GM12878 (cell line): ENCODE measurements at places on chromosomes 3 and 15. TPM values are rescaled to one million over a fixed set of nuclear protein-coding genes. Genes with fewer than 3 reads are reported as not detected.

The PCNP gene
- 127 and 129 TPM in 2 replicates for total RNA-seq

The EOMES gene
- total RNA-seq, result 5.5 and 6.1 TPM in 2 replicates

The SPINK8 gene
- not detected in 2 replicates for total RNA-seq

The KAT2B gene
- 11.5 and 14.3 TPM in 2 replicates for total RNA-seq

The DENND6A gene
- total RNA-seq, result 13.0 and 15.3 TPM in 2 replicates

The NR1I2 gene
- 0.90 and 0.96 TPM in 2 replicates for total RNA-seq

The CLRN1 gene
- not detected in 2 replicates for total RNA-seq

The SMCO1 gene
- total RNA-seq, result not detected in 2 replicates

The ZNF80 gene
- total RNA-seq, result not detected in 2 replicates

The SLC28A1 gene
- not detected in 2 replicates for total RNA-seq

The FBXW12 gene
- total RNA-seq, result 0.15 TPM in 1 of 2 replicates, not detected in the other

The BTLA gene
- 78.4 and 79.7 TPM in 2 replicates for total RNA-seq

The CPLX3 gene
- not detected in 2 replicates for total RNA-seq

The KY gene
- total RNA-seq, result not detected in 2 replicates

The NEIL1 gene
- 0.96 and 1.5 TPM in 2 replicates for total RNA-seq

The PRKAR2A gene
- total RNA-seq, result 38.2 and 46.2 TPM in 2 replicates

The CFAP20DC gene
- 1.8 and 2.0 TPM in 2 replicates for total RNA-seq

The CD47 gene
- total RNA-seq, result 74.6 and 87.2 TPM in 2 replicates
